ENCODE measurements at places on chromosomes 2 and 18.

DNA sequence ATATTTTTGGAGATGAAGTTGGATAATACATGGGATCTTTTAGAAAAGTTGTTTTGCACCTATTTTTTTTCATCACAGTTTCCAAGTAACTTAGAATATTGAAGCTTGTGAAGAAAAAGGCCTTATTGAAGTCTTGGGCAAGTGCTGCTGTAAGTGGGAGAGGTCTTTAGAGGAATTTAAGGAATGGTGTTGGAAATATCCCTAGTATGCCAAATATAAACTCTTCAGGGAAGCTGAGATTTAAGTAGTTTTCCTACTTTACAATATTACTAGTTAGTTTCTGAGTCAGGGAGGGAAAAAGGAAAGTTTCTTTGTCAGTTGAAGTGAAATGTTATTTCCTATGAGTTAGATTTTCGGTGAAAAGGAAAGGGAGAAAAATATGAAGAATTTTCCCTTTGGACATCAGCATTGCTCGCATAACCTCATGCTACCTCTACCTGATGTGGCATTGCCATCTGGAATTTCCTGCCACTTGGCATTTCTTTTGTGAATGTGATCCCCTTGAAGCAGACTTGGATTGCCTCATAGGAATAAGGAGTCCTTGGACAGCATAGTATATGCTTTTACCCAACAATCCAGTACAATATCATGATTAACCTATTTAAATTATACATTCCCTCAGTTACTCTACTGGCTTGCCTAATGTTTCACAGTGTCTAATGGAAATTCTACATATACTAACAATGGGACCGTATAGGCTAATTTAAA, 12.1 kb downstream of the PLEKHH2 start:
- DNase-seq: no peak

DNA sequence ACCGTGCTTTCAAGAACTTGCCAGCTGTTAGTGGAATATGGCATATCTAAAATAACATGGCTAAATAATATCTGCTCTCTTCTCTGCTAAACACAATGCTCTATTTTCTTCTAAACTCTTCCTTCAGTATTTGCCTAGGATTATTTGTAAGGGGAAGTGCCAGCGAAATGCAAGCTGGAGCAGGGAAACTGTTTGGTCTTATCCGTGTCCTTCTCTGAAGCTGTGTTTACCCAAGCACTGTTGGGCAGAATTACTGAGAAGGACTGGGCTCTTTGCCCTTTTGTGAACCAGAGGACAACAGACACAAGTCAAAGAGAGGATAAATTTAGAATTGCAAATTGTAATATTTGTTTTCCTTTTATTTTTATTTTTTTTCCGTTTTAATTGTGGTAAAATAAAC, 23.6 kb downstream of the CPO start:
- no peak for DNase-seq

DNA sequence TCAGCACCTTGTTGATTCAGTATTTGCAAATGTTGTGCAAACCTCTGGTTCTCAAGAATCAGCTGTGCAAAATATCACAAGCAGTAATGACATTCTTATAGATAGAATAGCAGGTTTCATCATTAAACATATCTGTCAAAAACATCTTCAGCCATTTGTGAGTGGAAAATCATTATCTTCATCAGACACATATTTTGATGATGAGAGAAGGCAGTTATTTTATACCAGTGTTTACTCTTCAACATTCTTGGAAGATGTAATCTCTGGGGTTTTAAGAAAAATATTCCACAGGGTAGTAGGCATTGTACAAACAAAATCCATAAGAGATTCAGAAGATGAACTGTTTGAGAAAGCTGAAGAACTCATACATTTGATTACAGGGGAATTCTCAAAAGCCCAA, 64.3 kb downstream of the FSIP2 start:
- DNase-seq: no peak

DNA sequence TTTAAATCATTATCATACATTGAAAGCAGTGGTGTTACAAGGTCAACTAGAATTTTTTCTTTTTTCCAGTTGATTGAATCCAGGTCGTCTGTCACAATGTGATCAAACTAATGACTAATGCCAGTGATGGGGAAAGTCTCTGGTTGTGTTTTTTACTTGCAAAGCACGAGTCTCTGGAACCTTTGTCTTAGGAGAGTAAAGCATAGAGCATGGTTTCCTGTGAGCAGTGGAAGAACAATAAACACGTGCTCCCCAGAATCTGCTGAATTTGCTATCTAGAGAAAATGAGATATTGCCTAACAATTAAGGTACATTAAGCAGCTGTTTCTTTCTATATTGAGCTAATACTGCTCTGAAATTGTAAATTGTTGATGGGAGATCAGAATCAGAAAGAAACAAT, 1332.4 kb upstream of the TMEFF2 start:
- no peak for DNase-seq

DNA sequence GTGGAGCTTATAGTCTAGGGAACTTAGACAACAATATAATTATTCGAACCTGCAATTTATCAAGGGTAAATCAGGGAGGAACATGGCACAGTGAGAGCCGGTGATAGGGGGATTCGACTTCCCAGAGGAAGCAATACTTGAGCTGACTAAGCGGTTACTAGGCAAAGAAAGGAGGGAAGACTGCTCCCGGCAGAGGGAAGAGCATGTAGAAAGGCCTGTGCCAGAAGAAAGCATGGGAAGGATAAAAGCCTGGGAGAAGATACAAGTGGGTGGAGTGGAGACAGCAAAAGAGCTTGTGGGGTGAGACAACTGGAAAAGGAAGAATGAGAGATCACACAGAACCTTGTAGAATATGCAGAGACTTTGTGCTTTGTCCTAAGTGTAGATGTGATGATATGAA, 93.3 kb downstream of the MARCHF4 start:
- DNase-seq: no peak

DNA sequence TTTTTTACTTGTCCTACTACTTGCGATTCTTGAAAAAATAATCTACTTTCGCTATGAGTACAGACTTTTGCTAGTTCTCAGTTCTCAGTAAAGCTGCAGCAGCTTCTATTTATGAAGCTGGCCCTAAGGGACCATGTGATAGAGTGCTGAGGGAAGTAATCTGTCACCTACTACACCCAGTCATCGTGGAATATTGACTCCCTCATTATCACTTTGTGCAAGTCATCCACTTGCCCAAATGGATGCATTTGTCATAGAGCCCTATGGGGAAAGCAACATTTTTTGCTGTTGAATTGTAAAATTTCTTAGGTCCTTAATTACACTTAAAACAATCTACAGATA, 1919.8 kb downstream of the SUCLG1 start:
- no peak for DNase-seq

DNA sequence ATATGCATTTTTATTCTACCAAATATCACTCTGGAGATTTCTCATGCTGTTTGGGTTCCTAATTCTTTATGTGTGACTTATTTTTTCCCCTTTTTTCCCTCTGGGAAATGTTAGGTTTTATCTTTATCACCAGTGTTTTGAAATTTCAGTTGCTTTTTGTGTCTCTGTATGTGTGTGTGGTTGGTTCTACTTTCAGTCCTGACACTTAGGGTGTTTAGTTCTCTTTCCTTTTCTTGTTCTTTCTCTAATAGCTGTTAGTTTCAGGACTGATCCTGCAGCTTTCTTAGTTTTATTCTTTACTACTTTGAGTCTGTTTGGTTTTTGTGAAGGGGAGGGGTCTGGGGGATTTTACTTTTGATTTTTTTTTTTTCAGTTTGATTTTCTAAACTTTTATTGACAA, 23.1 kb downstream of the PPM1B start:
- DNase-seq: no peak

GRCh38 chr18:24928301-24928878, 423.6 kb downstream of the ZNF521 start:
- no peak for DNase-seq

DNA sequence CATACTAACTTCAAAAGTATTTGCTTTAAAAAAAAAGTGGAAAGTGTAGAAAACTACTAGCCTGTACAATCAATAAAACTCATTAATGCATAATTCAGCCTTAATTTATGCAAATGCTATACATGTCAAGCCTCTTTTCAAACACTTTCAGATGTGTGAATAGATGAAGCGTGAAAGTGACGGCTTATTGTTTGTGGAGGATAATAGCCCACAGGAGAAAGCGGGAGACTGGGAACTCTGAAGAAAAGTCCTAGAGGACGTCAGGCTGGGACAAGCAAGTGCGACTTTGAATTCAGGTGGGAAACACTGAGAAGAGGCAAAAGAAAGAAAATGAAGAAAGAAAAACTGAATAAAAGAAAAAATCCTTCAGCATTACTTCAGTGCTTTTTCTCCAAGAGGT, 108.5 kb downstream of the STK39 start:
- no peak for DNase-seq

DNA sequence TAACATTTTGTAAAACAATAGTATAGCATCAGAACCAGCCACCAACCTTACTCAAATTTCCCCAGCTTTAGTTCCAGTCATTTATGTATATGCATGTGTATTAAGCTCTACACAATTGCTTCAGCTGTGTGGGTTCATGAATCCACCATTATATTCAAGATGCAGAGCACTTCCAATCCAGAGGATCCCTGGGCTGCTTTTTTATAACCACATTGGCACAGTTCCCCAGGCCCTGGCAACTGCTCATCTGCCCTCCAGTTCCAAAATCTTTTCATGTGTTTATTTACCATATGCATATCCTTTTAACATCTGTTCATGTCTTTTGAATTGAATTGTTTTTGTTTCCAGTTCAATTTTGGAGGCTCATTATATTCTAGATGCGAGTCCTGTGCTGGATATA, 482.9 kb upstream of the HS6ST1 start:
- DNase-seq: no peak

DNA sequence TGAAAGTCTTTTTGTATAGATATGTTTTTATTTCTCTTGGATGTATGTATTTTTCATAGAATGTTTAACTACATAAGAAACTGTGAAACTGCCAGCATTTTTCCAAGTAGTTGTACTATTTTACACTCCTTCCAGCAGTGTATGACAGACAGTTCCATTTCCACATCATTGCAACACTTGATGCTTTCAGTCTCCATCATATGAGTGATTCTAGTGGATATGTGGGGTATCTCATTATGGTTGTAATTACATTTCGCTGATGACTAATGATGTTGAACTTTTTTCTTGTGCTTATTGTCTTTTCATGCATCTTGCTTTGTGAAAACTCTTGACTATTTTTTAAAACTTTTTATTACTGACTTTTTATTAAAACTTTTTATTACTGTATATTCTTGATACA, 101.4 kb downstream of the ARHGAP28 start:
- no peak for DNase-seq

GRCh38 chr2:202718614-202719013, 83.8 kb downstream of the FAM117B start:
- no peak for DNase-seq

DNA sequence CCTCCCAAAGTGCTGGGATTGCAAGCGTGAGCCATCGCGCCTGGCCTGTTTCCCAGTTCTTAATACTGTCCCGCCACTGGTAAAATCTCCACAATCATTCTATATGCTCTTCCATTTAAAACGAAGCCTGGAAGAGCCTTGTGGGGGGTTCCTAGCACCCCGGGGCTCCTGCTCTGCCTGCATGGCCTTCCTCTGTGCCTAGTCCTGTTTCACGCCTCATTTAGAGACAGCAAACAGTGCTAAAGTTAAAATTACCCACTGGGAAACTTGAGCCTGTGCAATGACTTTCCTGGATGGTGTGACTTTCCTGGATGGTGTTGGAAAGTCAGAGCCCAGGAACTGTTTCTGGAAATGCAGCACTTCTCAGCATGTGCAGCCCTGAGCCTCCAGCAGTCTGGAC, 55.0 kb downstream of the INPP5D start:
- DNase-seq: no peak

- no peak for DNase-seq
These were observed 7.7 kb upstream of the CDC42EP3 start for GRCh38 chr2:37679072-37679695.

- DNase-seq: no peak
These were observed 90.4 kb downstream of the DOCK10 start for GRCh38 chr2:224951723-224952481.

DNA sequence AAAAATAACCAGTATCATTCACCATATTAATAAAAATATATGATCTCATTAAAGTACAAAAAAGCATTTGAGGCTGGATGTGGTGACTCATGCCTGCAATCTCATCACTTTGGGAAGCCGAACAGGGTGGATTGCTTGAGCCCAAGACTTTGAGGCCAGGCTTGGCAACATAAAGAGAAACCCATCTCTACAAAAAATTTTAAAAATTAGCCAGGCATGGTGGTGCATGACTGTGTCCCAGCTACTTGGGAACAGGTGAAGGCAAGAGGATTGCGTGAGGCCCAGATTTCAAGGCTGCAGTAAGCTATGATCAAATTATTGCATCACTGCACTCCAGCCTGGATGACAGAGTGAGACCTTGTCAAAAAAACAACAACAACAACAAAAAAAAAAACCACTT, 75.9 kb downstream of the RAD51AP2 start:
- no peak for DNase-seq

GRCh38 chr18:2914185-2914880, 67.5 kb downstream of the EMILIN2 start:
- DNase-seq: no peak

DNA sequence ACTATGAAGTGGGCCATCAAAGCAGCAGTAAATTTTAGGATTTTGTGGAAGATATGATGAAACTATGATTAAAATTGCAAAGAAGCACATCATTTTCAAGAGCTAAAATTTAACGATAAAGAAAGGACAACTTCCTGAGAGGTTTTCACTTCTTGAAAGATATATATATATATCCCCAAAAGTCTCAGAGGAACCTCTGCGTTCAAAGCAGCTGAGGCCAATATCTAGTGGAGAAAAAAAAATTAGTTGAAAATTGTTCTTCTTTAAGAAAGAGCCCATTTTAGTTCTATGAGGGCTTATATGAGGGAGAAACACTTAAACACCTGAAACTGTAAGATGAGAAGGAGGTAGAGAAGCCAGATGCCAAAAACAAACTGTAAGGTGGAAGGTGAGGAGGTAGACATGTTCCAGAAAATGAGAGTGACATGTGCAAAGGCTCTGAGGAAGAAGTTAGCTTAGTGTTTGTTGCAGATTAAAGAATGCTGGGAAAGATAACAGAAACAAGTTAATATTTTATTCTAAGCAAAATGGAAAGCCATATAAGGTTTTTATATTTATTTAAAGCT, 72.9 kb upstream of the VRK2 start:
- no peak for DNase-seq

- DNase-seq: no peak
These were observed 265.4 kb downstream of the DCDC2C start for GRCh38 chr2:3968736-3969135.

DNA sequence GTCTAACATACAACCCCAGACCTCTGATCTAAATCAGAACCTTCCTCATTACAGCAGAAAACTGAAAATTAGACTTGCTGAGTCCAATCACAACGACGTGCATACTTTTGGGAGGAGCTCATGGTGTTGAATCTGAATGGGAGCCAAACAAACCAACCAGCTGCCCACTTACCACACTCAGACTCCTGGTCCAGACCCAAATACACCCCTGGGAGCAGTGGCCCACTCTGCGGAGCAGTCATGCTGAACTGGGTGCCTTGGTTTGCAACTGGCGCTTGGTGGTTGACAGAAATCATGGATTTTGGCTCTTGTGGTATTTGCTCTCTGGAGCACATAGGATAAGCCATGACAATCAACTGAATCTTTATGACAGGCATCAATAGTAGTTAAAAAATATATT, 253.6 kb upstream of the TNP1 start:
- DNase-seq: no peak

Measured in activated CD8-positive, alpha-beta memory T cell treated with anti-CD3 and anti-CD28 coated beads for 1 hour (primary cell).